Right ventricle myocardium superior (tissue), 1 donor: ENCODE measurements at places on chromosomes 11 and 22. TPM values are rescaled to one million over a fixed set of nuclear protein-coding genes. Genes with fewer than 3 reads are reported as not detected.

C22orf42 gene
- total RNA-seq: not detected

C11orf68 gene
- total RNA-seq: 36.1 TPM

PRR5L gene
- 1.5 TPM for total RNA-seq

FADS2 gene
- total RNA-seq: 20.5 TPM

CSNK2A3 gene
- total RNA-seq: 1.2 TPM

SAA2 gene
- total RNA-seq: 1.3 TPM

ATG2A gene
- 11.5 TPM for total RNA-seq

CABP4 gene
- 0.75 TPM for total RNA-seq

RTL10 gene
- total RNA-seq: 6.2 TPM

DNA sequence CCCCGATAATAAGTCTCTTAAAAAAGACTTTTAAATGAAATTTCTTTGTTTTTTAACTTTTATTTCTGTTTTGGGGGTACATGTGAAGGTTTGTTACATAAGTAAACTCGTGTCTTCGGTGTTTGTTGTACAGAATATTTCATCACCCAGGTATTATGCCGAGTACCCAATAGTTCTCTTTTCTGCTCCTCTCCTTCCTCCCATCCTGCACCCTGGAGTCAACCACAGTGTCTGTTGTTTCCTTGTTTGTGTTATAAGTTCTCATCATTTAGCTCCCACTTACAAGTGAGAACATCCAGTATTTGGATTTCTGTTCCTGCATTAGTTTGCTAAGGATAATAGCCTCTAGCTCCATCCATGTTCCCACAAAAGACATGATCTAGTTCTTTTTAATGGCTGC, 1.6 kb upstream of the GSTP1 start:
- no peak for DNase-seq

GRCh38 chr22:32917577-32918354, 116.3 kb downstream of the TIMP3 start:
- DNase-seq: no peak

- no peak for DNase-seq
These were observed 69.2 kb upstream of the CRYBB3 start for GRCh38 chr22:25130462-25130861.

DNA sequence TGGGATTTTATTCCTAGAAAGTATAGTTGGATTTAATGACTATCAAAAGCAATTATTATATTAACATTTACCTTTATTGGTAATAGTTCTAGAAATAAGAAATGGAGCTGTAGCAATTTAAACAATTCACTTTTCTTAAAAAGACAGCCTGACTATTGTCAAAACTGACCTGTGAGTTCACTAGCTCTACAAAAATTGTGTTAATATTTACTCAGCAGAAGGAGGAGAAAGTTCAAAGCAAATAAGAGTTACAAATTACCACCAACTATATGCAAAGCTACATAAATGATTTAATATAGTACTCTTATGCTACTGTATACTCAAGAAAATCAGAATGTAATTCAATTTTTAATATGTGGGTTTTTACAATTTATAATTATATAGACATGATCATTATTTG, 310.0 kb downstream of the DCDC1 start:
- no peak for DNase-seq

- DNase-seq: no peak
These were observed 467.3 kb upstream of the B3GAT1 start for GRCh38 chr11:134879341-134879740.

DNA sequence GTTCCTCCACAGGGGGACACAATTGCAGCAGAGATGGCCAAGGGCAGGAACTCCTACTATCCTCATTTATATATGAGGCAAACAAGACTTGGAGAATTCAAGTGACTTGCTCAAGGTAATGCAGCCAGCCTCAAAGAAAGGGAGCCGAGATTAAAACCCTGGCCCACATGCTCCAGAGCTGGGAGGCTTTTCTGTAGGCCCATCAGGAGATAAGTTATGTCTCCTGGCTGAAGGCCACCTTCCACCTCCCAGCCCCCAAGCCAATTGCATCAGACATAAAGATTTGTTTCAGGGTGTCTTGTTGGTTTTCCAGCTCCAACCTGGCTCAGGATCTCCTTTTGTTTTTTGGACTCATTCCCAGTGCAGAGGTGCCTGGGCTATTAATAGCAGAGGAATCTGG, 59.5 kb downstream of the SMIM38 start:
- no peak for DNase-seq

- DNase-seq: no peak
These were observed 10.4 kb downstream of the MMP27 start for GRCh38 chr11:102695201-102695600.

- DNase-seq: no peak
These were observed 112.9 kb downstream of the SLC36A4 start for GRCh38 chr11:93084727-93085505.

DNA sequence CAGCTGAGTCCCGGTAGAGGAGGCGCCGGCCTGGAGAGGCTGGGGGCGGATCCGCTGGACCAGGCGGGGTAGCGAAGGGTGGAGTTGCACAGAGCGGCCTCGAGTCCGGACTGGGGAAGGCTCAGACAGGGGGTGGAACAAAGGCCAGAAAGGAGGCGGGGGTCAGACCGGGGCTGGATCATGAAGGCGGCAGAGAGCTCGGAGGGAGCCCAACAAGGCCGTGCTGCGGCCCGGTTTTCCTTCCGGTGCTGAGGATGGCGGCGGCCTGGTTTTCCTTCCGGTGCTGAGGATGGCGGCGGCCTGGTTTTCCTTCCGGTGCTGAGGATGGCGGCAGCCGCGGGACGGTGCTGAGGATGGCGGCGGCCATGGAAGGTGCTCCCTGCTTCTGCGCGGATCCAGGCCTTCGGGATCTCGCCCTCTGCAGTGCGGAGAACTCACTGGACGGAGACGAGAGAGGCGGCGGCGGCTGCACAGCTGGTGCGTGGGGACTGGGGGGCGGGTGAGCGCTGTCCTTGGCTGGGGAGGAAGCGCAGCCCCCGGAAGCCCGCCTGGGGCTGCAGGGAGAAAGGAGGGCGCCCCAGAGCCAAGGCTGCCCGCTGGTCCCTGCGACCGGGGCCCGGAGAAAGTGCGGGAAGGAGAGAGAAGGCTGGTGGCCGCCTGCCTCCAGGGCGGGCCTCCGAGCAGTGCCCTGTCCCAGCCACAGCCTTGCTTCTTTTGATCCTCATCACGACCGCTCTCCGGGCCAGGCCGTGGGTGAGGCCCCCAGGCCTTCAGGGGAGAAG, 350.4 kb upstream of the B3GAT1 start:
- no peak for DNase-seq

- DNase-seq: no peak
These were observed 967 bp upstream of the GALNT18 start for GRCh38 chr11:11622772-11623171.

DNA sequence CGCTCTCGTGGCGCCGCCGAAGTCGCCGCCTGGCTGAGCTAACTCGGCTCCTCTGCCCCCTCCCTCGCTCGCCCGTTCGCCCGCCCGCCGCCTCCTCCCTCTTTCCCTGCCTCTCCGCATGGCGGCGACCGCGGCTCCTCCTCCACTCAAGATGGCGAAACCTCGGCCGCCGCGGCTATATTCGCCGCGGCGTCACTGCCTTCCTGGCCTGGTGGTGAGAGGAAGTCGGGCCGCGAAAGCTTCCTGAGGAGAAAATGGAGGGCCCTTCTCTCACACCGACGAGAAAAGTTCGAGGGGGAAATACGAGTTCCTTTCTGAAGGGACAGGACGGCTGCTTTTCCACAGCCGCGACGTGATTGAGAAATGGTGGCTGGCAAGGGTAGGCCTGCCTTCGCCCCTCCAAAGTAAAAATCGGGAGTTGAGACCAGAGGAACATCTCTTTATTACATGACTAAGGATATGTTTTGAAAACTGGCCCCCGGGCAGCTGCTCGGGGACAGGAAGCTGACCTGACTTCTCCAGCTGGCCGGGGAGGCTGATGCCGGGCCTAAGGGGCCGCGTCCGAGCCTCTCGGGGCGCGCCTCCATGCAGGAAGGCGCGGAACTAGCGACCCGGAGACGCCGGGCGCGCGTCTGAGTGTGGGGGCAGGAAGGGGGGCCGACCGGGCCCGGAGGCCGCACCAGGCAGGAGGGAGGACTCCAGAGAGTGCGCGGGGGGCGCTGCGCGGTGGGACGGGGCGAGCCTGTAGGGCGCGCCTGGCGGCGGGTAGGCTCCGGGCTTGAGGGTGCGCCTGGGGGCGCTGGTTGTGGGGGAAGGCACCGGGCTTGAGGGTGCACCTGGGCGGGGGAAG, at the start of gene DDX6:
Gene DDX6 (minus strand): TSS at position 54 of the 850 bp plus-strand sequence. CDS start 4,913 bp downstream, outside the sequence.
- peak; percentile 96 for DNase-seq

DNA sequence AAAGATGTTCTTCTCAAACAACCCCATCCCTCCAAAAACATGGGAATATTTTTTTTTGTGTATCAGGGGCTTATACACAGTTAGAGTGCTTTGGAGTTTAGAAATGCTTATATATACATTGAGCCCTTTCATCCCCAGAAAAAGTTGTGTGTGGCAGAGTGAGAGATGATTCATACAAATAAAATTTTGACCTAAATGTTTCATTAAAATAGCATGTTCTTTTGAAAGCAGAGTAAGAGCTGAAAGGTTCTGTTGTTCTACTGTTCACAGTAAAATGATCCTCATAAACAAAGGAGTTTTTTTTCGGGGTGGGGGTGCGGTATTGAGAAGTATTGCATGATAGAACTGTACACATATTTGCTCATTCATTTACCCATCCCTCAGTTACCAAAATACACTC, 512.4 kb downstream of the DLG2 start:
- no peak for DNase-seq

- no peak for DNase-seq
These were observed 563 bp downstream of the MDK start for GRCh38 chr11:46381819-46382645.

- peak; percentile 91 for DNase-seq
These were observed 55.3 kb downstream of the NFAM1 start for GRCh38 chr22:42376711-42377554.

DNA sequence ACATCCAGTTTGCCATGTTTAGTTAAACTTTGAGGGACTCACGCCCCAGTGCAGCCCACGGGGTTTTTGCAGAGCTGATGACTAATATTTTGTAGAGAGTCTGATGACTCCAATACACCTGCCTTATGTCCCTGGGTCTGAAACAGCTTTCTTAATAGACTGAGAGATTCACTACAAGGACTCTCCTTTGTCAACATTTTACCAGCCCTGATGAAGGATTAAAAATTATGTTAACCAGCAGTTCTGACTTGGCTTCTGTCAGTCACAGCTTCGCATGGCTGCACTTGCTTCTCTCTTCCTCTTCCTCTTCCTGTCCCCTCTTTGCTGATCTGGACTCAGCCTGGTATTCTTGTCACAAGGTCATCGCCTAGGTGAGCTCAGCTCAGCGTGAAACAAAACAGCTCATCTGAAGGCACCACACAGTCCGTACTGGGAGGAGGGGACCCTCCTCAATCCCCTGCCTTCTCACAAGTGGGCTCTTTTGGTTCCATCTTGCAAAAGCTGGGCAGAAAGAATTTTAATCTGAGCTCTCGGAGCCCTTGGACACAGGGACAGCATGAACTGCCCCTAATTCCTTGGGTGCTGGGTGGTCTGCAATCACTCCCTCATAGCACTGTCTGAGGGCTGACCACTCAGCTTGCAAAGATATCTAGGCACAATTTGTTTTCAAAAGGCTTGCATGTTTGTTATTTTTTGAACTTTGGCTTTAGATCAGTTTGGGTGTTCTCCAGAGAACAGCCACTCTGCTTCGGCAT, 38.1 kb upstream of the POU2AF1 start:
- DNase-seq: no peak

- no peak for DNase-seq
These were observed 68.3 kb downstream of the BCR start for GRCh38 chr22:23248583-23248982.

GRCh38 chr11:23956586-23956985, 540.3 kb upstream of the LUZP2 start:
- no peak for DNase-seq

DNA sequence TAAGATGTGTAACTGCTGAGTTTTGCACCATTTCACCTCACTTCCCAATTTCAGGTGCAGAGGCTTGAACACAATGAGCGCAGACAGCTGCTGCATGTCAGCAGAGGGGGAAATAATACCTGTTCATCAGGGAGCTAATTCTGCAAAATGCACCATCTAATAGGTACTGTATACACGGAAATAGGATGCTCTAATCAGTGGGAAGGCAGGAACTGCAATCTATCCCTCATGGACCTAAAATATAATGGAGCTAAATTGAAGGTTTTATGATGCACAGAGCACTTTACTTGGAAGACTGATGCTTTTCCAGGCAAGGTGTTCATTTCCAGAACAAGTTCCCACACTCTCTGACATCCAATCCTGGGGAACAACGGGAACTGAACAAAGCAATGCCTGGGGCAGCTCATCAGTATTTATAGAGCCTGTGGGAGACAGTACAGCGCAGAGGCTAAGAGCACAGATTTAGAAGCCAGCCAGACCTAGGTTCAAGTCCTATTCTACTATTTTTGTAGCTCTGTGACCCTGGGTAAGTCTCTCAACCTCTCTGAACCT, 78.5 kb downstream of the TENM4 start:
- DNase-seq: no peak

GRCh38 chr11:16278273-16278672, 78.1 kb downstream of the SOX6 start:
- no peak for DNase-seq

- DNase-seq: no peak
These were observed 182.6 kb downstream of the TRPC6 start for GRCh38 chr11:101401245-101401644.

DNA sequence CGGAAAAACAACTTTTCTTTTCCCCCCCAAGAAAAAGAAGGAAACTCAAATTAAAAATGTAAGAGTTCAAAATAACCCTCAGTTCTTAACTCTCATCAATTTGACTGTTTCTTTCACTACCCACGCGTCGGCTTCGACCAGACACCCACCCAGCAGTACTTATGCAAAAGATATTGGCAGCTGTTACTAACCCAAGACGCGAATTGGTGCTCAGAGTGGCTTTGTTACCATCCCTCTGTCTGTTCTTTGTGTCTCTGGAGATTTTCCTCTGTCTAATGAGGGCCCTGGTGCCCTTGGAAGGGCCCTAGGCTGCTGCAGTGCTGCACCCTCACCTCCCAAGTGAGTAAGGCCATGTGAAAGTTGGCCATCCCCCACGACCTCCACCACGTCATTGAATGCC, 180.5 kb upstream of the NECTIN1 start:
- DNase-seq: no peak

DNA sequence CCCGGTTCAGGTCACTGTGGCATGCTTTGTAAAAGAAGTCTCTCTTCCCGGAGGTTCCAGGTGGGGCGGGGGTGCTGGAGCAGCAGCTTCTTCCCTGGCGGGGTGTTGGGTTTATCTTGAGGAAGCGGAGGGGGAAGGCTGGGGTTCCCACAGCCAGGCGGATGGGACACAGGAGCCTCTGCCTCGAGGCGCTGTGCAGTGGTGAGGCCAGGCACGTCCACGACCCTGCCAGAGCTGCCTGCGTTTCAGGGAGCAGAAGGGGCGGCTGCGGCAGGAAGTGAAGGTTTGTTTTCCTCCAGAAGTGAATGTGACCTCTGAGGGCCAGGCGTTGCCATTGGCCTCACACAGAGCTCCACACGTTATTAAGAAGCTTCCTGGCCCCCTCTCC, 20.1 kb upstream of the ADORA2A start:
- peak; percentile 41 for DNase-seq
